ENCODE measurements at places on chromosomes 3 and 15.

DNA sequence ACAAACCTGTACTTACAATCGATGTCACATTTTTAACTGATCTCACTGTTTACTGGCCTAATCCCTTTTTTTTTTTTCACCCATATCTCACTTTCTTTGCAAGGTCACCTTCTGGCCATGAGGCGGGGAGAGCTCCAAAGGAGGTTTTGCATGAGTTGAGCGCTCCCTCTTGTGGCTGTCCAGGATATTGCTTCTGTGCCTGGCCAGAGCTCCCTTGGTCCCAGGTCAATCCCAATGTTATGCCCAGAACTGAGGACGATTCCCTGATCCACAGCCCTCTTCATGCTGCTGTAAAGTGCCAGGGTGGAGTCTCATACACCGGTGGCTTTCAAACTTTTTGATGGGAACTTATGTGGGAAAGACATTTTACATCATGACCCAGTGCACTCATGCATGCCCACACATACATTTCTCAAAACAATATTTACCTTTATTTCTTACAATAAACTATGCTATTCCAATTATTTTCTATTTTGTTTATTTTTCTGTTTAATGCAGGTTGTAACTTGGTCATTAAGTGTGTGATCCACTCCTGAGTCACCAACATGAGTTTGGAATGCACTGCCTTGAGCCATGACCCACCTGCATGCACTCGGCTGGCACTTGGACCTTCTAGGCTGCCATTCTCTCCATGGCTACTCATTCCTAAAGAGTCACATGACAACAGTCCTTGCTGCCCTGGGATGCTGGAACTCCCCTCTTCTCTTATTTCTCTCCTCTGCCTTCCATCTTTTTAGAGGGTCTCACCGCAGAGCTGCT, 9.6 kb upstream of the SST start:
- peak; percentile 23 for DNase-seq

- DNase-seq, result no peak
Observed at GRCh38 chr15:38878926-38879325, 314.3 kb upstream of the RASGRP1 start.

DNA sequence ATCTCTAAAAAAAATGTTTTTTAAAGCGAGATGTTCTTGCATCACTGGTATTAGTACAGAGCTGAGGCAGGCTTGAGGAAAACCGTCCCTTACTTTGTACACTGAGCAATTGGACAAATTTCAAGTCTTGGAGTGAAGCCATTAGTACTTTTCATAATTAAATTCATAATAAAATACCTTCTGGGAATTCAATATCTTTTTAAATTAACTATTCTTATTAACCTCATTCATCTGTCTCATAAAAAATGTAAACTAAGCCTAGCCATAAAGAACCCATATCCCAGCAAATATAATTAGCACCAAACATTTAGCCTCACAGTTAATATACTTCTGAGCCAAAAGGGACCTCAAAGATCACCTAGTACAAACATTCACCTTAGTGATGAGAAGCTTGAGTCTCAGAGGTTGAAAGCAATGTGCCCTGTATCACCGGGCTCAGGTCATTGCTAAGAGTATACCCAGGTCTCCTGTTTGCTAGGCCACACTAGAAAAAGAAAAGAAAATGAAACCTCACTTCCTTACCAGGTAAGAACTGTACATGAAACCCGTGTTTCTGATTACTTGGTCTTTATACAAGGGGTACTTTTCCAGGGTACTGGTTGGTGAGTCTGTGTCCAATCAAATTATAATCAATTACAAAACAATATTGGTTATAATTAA, 192.5 kb downstream of the ADAMTS9 start:
- DNase-seq, result no peak

- DNase-seq, result no peak
Observed at GRCh38 chr3:112303764-112304325, 9.8 kb upstream of the SLC9C1 start.

DNA sequence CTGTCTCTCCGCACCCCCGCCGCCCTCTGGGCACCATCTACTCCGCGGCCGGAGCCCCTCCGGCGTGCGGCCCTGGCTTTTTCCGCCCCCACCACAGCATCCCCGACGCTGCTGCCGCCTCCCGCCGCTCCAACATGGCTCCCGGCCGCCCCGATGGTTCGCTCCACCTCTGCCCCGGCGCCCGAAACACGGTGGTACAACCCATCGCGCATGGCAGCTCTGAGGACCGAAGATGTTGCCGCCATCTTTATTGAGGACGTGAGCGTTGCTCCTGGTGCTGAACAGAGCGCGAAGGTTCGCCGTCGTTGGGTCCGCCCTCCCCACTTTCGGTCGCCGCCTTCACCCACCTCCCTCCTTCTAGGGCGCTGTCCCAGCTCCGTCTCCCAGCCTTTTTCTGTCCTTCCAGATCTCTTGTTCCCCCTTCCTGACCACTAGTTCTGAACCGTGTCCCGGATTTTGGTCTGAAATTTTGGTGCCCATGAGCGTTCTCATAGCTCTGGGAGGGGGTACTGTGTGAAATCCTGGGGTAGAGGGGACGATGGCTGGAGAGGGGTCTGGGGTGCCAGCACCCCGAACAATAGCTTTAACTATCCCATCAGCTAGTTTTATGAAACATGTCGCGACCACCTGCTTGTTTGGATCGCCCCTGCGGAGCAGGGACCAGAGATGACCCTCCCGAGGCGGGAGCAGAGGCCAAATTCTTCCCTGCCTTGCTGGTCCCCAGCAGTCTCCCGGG, at the start of gene CELSR3:
Gene CELSR3, minus strand, starts transcription at position 134 of the 736 bp plus-strand sequence. CDS start 252 bp downstream, outside the sequence.
- peak; percentile 18 for DNase-seq

DNA sequence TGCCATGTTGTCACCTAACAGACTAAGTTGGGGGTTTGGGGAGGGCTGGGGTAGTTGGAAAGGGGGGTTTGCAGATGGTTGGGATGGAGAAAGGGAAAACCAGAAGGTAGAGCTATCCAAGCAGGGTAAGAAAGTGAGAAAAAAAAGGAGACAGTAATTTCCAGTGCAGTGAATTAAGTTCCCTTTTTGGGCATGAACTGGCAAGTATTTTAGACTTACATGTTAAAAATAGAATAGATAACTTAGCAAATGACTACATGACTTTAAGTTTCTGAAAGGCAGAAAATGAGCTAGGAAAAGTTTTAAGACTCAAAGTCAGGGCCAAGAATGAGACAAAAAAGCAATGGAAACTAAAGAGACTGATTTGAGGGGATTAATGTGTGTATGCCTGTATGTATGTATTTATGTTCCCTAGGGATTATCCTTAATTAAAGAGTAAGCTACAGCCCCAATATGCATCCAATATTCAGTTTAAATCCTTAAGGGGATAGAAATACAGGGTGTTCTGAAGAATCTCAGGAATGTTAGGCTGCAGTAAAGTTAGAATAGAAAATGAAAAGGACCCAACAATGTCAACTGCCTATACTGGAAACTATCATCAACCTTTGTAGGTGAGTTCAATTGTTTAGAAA, 285.2 kb upstream of the MME start:
- no peak for DNase-seq

DNA sequence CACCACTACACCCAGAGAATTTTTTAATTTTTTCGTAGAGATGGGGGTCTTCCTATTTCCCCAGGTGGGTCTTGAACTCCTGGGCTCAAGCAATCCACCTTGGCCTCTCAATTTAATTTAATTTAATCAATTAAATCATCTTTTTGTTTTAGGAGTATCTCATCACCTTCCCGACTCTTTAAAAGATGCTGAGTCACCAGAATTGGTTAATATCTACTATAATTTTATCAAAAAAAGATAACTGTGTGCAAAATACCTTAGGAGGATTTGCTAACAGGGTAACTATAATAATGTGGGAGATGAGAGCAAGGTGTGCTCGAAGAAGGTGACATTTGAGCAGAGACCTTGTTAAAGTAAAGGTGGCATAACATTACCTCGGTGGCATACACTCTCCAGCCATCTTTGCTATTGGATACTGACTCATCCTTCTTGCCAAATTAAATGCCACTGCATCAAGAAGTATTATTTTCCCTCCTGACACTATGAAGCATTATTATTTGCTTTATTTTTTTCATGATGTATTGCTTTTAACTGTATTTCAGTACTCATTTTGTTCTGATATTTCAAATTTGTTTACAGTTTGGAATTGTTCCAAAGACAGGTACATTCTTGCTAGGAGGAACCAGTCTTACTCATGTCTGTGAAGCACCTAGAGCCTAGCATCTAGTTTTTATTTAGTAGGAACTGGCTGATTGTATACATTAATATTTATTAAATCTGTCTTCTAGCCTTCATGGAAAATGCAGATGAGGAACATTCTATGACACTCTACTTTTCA, 200.7 kb downstream of the MBNL1 start:
- no peak for DNase-seq

GRCh38 chr3:150897592-150897991, 7.6 kb downstream of the MINDY4B start:
- no peak for DNase-seq

GRCh38 chr3:79685108-79685507, 82.7 kb downstream of the ROBO1 start:
- no peak for DNase-seq

GRCh38 chr3:53464424-53464823, 30.0 kb upstream of the CACNA1D start:
- no peak for DNase-seq

- no peak for DNase-seq
Observed at GRCh38 chr15:63575312-63575711, 21.9 kb upstream of the FBXL22 start.

Data from activated T-helper 1 cell treated with Interleukin-2 at 50 U/mL for 16 hours (primary cell).